ENCODE measurements at places on chromosomes 2 and 18. TPM values are rescaled to one million over a fixed set of nuclear protein-coding genes. Genes with fewer than 3 reads are reported as not detected.

DNA sequence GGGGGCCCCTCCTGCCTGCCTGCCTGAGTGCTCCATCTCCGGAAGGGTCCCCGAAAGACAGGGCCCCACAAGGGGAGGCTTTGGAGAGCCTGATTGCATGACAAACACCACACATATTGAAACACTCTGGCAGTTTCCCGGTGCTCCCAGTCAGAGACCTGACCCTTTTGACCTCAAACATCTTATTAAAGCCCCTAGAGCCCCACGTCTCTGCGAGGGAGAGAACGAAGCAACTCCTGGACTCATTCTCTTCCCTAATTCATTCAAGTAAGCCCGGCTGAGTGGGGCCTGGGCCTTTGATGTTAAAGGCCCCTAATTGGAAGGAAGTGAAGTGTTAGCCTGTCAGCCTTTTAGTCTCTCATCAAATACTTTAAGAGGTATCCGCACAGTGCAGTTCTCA is 335.6 kb downstream of the CYRIA start:
- H3K4me3 ChIP-seq = no peak overlapping the region
- H3K27me3 ChIP-seq = no peaks in the 10 kb centered on the region
- H3K27ac ChIP-seq = no peak overlapping the region
- DNase-seq = no peak
- H3K4me1 ChIP-seq = no peaks in the 10 kb centered on the region
- H3K36me3 ChIP-seq = no peaks in the 10 kb centered on the region

DNA sequence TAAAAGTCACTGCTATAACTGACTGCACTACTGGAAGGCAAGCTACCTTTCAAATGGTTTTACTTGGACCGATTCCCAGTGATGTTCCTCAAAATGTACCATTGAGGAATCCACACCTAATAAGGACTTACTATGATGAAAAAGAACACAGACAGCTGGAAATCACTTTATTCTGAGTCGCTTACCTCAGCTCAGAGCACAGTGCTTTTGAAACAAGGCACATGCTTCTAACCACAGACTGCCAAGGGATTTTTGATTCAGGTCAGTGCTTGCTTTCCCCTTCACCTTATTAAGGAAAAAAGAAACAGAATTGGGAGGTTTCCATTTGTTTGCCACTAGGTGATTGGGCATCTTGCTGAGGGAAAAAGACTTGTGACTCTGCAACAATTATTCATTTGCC is 707.5 kb upstream of the FSHR start:
- no peaks in the 10 kb centered on the region for H3K36me3 ChIP-seq
- no peaks in the 10 kb centered on the region for H3K4me1 ChIP-seq
- H3K27ac ChIP-seq = no peak overlapping the region
- no peak overlapping the region for H3K4me3 ChIP-seq

- no peak overlapping the region for H3K4me3 ChIP-seq
- DNase-seq = peak; percentile 27
- peaks cover 13% of the 10 kb centered on the region for H3K36me3 ChIP-seq
Measured at GRCh38 chr2:43484323-43484930, 111.4 kb downstream of the THADA start.

DNA sequence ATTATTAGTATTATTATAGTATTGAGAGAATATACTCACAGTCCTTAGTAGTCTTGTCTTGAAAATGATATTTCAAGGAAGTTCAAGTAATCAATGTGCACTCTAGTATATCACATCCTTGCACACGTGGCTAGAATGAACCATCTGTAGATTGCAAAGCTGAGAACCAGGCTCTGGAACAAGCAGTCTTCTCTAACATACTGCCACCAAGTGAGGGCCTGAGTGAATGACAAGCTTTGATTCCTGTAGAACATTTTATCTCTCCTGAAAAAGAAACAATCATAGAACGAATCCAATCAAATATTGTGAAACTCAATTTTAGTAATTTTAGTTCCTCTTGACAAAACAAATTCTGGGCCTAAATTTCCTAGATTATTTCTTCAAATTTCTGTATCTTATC is 55.3 kb upstream of the SULT1C3 start:
- H3K4me1 ChIP-seq = no peaks in the 10 kb centered on the region
- peaks cover 3% of the 10 kb centered on the region for H3K27me3 ChIP-seq
- no peaks in the 10 kb centered on the region for H3K36me3 ChIP-seq
- no peak for DNase-seq
- no peak overlapping the region for H3K27ac ChIP-seq
- no peak overlapping the region for H3K4me3 ChIP-seq

GRCh38 chr2:74099835-74100234 is 47.9 kb downstream of the BOLA3 start:
- no peak for DNase-seq
- peaks cover 11% of the 10 kb centered on the region for H3K36me3 ChIP-seq
- H3K4me1 ChIP-seq = no peaks in the 10 kb centered on the region
- H3K27ac ChIP-seq = no peak overlapping the region
- no peak overlapping the region for H3K4me3 ChIP-seq

DNA sequence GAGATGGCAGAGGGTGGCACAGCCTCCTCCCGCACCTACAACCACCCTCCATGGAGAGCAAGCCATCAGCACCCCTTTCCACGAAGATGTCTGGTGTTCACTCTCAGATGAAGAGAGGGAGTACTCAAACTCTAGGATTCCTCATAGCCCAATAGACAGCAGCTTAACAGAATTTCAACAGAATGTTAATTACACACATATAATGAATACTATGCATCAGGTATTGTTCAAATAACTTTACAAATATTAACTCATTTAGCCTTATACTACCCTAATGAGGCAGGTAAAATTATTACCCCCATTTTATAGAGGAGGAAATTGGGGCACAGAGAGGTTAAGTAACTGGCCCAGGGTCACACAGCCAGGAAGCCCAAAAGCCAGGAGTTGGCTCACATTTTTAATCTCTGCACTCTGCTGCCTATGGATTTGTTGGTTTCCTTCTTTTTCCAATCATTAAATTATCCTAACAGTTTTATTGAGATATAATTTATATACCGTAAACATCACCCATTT is 39.0 kb downstream of the HS1BP3 start:
- no peak overlapping the region for H3K27ac ChIP-seq
- H3K36me3 ChIP-seq = no peaks in the 10 kb centered on the region
- no peaks in the 10 kb centered on the region for H3K27me3 ChIP-seq
- no peak for DNase-seq
- no peak overlapping the region for H3K4me3 ChIP-seq

The AUP1 gene
- total RNA-seq = 116 TPM
